ENCODE measurements at places on chromosomes 12 and 14.

- peak; percentile 30 for DNase-seq
Measured at GRCh38 chr12:27305673-27306456, 26.8 kb upstream of the BMAL2 start.

- DNase-seq = no peak
Measured at GRCh38 chr12:5230156-5230555, 186.5 kb downstream of the KCNA5 start.

DNA sequence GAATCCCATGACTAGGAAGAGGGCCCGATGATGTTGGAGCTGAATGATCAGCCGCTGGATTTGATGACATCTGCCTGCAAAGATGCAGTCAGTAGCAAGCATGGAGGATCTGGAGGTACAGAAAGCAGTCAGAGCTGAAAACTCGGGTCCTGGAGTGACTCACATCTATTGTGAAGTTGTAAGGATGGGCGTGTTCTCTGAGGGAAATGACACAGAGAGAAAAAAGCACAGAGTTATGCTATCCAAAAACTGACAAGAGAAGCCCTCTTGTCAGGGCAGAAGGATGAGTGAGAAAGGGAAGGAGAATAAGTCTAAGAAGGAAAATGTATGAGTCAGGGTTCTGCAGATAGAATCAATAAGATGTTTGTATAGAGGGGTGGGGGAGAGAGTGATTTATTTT, 380.4 kb upstream of the CCDC196 start:
- DNase-seq = peak; percentile 65

DNA sequence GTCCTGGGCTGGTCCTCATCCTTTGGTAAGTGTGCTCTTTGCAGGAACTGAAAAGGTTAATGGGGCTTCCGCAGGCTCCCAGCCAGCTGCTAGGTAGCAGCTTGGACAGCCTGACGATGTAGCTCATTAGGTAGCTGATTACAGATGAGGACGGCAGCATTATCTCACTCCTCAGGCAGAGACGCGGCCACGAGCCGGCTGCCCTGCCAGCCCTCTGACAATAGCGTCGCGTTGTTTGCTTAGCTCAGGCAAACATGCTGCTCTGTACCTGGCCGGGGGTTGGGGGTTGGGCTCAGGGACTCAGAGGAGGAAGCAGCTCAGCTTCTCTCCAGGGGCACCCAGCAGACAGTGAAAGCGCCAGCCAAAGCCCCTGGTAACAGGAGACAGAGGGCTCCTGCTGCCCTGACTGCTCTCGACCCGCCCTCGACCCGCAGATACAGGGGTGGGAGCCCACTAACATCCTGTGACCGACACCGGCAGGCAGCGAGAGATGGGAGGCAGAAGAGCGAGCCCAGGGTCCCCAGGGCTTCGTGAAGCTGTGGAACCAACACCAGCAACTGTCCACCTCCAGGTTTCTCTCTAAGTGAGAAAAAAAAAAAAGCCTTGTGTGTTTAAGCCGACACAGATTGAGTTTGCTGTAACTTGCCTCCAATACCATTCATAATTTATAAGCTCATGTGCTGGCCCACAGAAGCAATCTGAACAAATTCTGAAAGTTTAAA, 53.4 kb upstream of the DLK1 start:
- DNase-seq = no peak

DNA sequence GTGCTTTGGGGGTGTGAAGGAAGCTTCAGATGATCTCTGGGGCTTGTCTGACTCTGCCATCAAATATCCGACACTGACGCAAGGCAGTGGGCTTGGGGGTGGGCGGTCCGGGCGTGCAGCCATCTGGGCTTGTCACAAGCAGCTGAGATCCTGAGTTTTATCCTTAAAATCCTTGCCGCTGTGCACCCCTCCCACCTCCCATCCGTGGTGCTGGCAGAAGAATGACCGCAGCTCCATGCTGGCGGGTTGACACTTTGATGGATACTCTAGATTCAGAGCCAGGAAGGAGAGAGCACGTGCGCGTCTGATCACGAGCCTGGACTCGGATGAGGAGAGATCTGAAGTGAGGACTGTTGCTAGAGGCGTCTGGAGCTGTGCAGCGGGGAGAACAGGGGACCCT, 3.0 kb downstream of the ZFYVE21 start:
- DNase-seq = no peak

Data from activated CD4-positive, alpha-beta T cell treated with anti-CD3 and anti-CD28 coated beads, Interleukin-2, Interleukin-4, amounts not matched to agents 100 ng/mL and 50 ng/mL, durations not matched to agents 16 hours and 8 hours (primary cell).